H4 (cell line): ENCODE measurements at places on chromosomes 7 and 10.
A peak's percentile ranks its signal among the peaks of the same experiment; 100 is the strongest.

DNA sequence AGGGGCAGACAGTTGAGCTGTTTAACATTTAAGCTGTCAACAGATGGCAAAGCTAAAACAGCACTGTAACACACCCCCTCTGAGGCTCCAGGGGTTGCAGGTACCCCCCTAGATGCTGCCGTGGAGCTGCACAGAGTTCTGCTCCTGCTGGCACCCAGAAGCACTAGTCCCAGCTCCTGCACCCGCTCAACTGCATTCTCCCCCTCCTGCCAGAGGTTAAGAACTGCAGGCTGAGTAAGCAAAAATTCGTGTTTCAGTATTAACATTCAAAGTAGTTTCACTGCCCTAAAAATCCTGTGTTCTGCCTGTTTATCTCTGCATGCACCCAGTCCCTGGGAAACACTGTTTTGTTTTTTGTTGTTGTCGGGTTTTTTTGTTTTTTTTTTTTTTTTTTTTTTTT is 790.8 kb upstream of the KCND2 start:
- peak; percentile 59 for DNase-seq

GRCh38 chr10:131975796-131976195 is 5.9 kb downstream of the BNIP3 start:
- no peak for DNase-seq

- no peak for DNase-seq
Observed at GRCh38 chr10:98858525-98858924, 377.1 kb downstream of the HPSE2 start.

GRCh38 chr7:32206987-32207386 is 136.8 kb upstream of the PDE1C start:
- peak; percentile 40 for DNase-seq

DNA sequence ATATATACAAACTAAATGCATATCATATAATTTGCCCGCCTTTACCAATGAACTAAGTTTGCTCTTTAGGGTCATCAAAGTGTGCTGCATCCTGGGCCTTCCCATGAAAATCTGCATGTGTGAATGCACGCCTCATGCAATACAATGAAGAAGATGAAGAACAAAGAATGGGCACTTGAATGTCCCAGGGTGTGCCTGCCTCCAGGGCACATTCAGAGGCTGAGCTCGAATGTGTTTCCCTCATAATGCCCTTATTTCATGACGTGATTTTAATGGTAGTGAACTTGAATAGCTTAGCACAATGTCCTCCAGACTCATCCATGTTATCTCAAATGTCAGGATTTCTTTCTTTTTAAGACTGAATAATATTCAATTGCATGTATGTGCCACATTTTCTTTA is 824.9 kb downstream of the TNS3 start:
- no peak for DNase-seq

GRCh38 chr10:131113709-131114291 is 197.7 kb downstream of the TCERG1L start:
- DNase-seq, result no peak

GRCh38 chr7:139783647-139784385 is 6.0 kb upstream of the HIPK2 start:
- DNase-seq, result no peak

GRCh38 chr10:30675791-30676718 is 46.5 kb upstream of the LYZL2 start:
- no peak for DNase-seq

DNA sequence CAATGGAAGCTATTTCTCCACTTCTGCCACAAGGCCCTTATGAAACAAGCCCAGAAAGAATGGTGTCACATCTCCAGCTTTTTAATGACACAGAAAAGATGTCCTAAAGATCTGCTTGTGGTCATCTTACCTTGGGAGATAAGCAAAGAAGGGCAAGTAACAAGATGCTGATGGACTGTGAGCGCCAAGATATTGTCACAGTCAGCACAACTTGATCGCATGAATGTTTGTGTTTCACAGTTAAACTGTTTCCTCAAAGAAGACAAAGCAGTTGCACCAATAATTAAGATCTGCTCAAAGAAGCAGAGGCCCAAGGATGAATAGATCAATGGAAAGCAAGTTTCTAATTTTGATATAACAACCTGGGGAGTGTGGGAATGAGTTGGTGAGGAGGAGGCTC is 15.9 kb downstream of the ICA1 start:
- no peak for DNase-seq

DNA sequence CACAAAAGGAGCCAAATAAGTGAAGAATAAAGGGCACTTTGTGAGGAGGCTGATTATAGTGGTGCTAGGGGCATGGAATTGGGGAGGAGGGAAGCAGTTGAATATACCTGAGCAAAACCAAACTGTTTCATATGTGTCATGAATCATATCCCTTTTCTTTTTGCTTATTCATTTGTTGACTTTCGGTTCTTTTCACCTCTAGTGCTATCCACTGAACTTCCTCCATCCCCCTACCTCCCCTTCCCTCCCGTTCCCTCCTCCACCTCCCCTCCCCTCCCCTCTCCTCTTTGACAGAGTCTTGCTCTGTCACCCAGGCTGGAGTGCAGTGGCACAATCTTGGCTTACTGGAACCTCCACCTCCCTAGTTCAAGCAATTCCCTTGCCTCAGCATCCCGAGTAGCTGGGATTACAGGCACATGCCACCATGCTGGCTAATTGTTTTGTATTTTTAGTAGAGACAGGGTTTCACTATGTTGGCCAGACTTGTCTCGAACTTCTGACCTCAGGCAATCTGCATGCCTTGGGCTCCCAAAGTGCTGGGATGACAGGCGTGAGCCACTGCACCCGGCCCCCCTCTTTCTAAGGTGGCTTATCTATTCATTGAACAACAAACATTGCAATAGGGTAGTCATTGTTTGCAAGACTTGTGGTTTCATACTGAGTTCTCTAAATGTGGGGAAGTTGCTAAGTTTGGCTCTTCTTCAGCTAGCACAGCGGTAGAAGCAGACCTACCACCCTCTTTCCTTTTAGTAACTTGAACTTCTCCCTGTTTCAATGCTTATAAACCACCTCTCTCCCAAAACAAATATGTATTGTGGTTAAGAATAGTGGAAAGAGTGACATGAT is 150.4 kb upstream of the PRPS1L1 start:
- DNase-seq, result peak; percentile 99

- no peak for DNase-seq
Observed at GRCh38 chr7:130804220-130804619, 70.2 kb upstream of the KLF14 start.

GRCh38 chr7:11830582-11831155 is 1.3 kb downstream of the THSD7A start:
- DNase-seq, result no peak

DNA sequence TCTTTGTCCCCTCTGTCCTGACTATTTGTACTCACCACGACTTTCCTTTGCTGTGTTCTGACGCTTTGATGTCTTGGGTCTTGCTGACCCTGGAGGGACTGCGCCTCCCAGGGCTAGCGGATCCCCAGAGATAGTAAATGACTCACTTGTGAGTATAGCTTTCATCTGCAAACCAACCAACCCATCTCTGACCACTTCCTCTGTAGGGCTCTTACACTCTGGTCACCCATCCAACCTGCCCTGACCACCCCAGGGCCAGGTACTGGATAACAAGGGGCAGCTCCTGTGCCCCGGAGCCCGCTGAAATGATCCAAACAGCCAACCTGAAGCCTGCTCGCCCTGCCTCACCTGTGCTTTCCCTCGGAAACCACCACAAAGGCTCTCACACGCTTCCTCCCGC is 125.2 kb upstream of the CARD11 start:
- DNase-seq, result no peak

- DNase-seq, result no peak
Observed at GRCh38 chr7:124914298-124914697, 15.3 kb downstream of the POT1 start.

- no peak for DNase-seq
Observed at GRCh38 chr10:101837748-101838147, 5.9 kb downstream of the KCNIP2 start.

GRCh38 chr7:12896316-12896715 is 208.9 kb downstream of the ARL4A start:
- no peak for DNase-seq

GRCh38 chr10:69360485-69361302 is 56.0 kb downstream of the TACR2 start:
- DNase-seq, result peak; percentile 90

GRCh38 chr7:8305625-8306388 is 43.8 kb upstream of the ICA1 start:
- no peak for DNase-seq

DNA sequence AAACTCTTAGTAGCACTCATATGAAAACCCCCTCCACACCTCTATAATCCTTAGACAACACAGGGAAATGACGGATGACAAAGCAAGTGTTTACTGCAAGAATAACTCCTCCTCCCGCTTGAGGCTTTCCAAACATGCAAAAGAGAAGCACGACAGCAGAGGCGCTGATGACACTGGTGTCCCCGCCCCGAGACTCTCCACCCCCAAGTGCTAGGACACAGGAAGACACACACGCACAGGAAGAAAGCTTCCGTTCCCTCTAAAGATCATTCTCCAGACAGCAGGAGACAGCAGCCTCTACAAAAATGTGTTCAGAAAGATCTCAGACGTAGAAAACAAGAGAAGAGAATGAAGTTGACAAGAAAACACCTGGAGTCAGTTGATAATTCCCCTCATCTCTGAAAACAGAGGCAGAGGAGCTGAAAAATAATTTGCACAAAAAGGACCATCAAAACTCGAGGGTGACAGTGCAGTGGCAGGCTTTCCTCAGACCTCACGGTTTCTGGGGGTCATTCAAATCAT is 90.2 kb downstream of the DLG5 start:
- DNase-seq, result no peak

GRCh38 chr10:129278686-129279085 is 188.4 kb upstream of the MGMT start:
- DNase-seq, result no peak
